MCF 10A (cell line): ENCODE measurements at places on chromosomes 3 and 15.

DNA sequence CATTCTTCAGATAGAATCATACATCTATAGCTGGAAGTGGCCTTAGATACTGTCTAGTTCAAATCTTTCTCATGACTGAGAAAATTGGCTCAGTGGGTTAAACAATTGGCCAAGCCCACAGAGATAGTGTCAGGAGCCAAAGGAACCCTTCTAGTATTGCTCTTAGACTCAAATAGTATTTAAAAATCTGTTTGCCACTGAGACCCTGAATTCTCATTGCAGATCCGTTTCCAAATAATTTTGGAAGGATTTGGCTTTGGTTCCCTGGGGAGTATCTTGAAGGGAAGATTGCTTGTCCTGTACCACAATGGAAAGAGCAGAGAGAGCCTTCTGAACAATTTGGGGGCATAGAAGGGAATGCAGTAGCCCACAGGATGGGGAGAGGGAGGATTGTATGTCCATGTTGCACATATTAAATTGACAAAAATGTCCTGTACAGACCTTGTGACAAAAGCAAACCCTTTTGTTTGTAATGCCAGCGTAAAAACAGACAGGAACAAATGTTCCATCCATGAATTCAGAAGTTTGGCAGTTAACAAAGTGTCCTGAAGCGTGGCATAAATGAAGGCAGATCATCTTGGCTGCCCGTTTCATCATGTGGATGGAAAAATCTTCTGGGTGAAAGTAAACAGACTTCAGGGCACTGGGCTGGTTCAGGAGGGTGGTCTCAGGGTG is 156.4 kb upstream of the RASGRP1 start:
- no peak for DNase-seq

DNA sequence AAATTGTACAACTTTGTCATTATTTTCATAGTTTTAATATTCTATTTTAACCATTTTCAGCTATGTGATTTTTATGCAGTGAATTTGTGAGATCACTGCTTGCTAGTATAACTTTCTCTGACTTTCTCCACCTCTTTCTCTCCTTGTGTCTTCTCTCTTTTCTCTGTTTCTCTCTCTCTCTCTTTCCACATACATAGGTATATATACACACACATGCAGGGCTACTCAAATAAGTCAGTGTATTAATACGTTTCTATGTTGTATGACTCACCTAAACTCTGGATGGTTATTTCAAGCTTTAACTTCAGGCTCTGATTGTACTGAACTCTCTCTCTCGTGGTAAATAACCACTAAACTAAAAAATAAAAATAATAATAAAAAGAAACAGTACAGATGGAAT is 1389.3 kb upstream of the ALCAM start:
- DNase-seq = no peak

- DNase-seq = peak; percentile 4
Measured at GRCh38 chr3:19757773-19758172, 176.2 kb downstream of the EFHB start.

GRCh38 chr15:29124581-29125381 is 144.8 kb downstream of the NSMCE3 start:
- DNase-seq = no peak

DNA sequence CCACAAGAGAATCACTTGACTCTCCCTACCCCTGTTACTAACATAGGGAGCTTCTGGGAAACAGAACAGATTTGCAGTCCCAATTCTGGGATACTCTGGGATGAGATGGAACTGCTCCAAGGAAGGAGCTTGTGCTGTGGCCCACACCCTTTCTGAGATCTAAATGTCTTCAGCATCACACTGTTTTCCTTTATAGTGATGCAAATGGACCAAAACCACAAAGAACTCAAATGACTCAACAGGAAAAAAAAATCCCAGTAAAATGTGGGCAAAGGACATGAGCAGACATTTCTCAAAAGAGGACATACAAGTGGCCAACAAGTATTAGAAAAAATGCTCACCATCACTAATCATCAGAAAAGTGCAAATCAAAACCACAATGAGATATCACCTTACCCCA is 155.6 kb downstream of the NECTIN3 start:
- peak; percentile 53 for DNase-seq

DNA sequence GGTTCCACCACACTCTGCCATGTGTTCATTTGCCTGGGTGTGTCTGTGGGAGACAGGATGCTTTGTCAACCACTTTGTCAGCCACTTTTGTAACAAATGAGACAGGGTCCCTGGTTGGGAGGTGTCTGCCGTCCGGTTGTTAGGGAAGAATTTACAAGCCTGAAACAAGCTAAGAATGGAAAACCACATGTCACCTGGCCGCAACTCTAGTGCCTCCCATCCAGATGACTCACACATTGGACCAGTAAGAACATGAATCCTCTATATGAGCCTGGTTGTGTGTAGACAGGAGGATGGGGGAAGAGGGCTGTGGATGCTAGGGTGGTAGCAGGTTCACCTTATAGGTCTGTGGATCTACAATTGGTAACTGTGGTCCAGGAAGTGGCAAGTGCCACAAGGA is 335.3 kb downstream of the CLSTN2 start:
- peak; percentile 6 for DNase-seq

DNA sequence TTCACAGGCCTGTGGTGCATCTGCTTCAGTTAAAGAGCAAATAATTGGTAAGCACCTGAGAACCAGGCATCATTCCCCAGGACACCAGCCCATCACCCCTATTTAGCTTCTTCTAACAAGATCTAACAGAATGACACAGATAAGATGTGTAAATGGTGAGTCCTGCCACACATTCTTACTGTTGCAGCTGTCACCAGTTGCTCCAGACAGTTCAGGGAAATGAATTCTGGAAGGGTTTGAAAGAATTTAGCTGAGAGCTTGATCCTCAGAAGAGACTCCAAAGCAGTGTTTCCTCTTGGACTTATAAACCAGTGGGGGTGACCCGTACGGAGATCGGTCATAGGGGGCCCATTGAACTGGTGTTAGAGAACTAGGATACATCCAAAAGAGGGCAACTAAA is 238.0 kb downstream of the MEX3B start:
- DNase-seq = no peak

GRCh38 chr3:20225769-20226168 is 39.8 kb upstream of the SGO1 start:
- peak; percentile 39 for DNase-seq

DNA sequence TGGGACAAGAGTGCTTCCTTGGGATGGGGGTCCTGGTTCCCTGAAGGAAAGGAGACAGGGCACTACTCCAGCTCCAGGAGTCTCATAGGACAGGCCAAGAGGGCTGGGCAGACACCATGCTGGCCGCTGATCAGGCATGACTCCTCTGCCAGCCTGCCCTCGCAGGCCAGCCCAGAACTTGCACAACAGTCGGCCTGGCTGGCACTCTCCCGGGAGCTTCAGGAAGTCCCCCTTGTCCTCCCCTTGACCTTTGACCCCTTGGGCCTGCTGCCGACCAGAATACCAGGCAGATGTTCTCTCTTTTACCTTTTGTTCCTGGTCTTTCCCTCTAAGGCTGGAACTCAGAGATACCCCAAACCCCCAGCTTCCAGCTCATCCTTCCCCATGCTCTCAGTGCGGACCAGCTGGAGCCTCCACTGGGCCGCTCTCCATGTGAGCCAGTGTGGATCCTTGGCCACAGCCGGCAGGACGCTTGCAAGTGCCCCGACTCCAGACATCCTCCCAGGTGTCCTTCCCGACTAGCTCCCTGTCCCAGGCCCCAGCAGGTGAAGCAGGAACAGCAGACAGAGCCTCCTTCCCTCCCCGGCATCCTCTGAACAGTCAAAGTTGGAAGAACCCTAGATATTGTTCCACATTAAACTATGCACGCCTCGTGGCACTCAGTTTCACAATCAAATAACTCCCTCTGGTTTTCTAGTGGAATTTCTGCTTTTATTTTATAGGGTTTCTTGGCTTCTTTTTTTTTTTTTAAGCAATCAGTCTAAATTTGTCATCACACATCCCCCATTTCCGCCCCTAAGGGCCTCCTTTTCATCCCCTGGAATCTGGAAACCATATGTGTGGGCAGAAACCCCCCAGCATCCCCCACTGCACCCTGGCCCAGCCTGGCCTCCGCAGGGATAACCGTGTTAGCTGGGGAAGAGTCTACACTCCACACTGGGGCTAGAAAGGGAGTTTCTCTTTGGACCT is 15.7 kb downstream of the VPS18 start:
- peak; percentile 68 for DNase-seq

DNA sequence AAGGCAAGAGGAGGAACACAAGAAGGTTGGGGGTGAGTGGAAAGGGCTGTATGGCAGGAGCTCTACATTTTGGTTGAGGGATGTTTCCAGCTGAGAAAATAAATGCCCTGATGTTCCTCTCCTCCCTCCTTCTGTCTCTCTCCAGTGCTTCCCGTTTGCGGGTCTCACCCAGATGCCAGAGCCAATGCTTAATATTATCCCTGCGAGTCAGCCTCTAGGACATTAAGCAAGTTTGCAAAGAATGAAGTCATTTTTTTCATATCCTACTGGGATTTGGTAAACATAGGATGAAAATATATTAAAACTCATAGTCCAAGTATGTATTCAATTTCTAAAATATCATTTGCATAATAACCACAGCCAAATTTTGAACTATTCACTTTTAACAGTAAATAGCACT is 295.9 kb downstream of the CADM2 start:
- no peak for DNase-seq

DNA sequence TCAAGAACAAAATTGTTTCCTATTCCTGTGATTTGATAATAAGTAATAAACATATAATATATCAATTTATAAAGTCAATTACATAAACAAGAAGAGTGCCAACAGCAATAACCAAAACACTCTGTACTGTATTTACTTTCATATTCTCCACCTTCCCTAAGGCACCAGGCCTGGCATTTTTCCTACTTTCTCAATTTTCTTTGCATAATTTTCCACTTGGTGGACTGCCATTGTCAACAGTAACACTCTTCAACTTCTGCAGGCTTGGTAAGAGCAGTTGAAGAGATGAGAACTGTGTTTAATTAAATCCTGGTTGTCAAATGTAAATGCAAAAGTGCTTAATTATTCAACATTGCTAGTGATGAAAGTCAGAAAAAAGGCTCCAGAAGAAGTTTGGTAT is 229.8 kb upstream of the PLSCR5 start:
- DNase-seq = no peak

- DNase-seq = no peak
Measured at GRCh38 chr3:134721214-134721613, 70.4 kb upstream of the KY start.

DNA sequence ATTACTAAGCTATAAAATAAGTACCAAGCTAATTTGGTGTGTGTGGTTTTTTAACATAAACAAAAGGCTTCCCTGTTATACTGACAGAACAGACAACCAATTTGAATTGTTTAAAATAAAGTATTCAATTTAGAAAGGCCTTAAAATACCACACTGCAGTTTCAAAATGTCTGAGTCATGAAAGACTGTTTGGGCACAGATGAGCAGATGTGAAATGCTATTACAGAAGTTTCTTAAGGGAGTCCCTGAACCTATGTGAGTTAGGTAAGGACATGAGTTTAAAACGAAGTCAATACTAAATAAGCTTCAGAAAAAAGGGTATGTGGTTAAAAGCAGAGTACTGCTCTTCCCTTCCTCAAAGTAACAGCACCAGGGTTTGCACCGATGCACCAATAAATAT is 69.7 kb upstream of the SETMAR start:
- DNase-seq = no peak

DNA sequence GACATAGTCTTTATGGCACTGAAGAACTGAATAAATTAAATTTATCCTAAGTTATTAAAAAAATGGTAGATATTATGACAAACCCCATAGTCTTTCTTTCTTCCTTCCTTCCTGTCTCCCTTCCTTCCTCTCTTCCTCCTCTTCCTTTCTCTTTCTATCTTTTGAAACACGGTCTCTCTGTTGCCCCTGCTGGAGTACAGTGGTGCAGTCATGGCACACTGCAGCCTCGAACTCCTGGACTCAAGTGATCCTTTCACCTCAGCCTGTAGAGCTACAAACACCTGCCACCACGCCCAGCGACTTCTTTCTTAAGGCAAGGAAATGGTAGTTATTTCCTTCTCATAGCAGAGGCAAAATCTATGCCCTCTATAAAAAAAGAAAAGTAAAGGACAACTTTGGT is 354.6 kb downstream of the GAP43 start:
- DNase-seq = no peak

GRCh38 chr3:52596658-52597265 is 60.4 kb downstream of the UQCC5 start:
- no peak for DNase-seq

DNA sequence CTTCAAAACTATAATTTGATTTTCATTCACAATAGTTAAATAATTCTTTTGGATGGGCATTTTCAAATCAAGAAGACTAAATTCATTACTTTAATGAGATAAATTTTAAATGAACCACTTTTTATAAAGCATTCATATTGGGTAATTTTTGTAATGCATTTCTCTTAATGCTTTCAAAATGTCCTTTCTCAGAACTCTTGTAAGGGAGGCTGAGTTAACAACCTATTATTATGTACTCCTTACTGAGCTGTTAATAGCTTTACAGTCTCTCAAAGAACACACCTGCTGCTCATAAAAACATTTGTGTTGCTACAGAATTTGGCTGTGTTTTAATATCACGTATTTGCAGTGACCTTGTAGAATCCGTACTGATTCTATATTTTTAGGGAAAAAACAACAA is 334.0 kb upstream of the ARL6 start:
- no peak for DNase-seq

DNA sequence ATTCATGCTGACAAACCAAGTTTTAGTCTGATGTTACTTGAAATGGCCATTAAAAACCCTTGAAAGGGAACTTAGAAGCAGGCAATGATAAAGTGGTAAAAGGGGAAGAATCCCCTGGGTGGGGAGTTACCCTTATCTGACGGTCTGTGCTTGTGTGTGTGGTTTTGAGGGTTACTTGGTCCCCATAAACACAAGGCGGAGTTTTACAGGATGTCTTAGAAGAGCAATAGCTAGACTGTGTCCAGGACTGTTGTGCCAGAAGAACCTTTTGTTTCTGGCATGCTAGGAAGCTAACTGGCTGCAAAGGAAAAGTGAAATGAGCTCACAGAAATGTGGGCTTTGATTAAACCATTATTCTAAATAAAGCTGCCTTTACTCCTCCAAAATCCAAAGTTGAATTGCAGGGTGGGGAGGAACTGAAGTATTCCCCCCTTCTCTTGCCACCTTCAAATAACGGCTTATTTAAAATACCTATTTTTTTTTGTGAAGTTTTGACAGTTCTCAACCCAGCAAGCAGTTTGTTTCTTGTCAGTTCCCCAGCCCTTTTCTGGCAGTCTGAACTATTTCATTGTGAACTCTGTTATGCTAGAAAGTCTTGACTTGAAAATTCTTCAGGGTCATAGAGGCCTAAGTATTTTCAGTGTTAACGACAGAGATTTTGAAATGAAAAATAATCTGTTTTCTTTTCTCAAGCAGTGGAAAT is 443.5 kb downstream of the OTOL1 start:
- no peak for DNase-seq

- no peak for DNase-seq
Measured at GRCh38 chr15:65081758-65082157, 5.2 kb downstream of the KBTBD13 start.
